GM12892 (cell line): ENCODE measurements at places on chromosomes 11 and 22.

GRCh38 chr11:58506935-58507334 is 970 bp downstream of the OR5B21 start:
- DNase-seq = no peak

- DNase-seq = no peak
Observed at GRCh38 chr11:95299078-95299679, 68.2 kb upstream of the SESN3 start.

DNA sequence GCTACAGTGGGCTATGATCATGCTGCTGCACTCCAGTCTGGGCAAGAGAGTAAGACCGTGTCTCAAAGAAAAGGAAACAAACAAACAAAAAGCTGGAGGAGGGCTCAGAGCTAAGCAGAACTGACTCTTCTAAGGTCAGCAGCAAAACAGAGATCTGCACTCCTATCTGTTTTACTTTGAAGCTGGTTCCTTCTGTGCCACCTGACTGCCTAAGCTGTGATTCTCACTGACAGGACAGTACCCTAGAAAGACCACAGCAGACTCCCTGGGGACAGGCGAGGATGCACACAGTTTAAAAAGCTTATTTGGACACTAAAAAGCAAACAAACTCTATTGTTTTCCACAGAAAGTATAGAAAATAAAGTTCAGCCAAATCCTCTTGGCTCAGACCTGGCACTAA is 30.5 kb downstream of the NEFH start:
- no peak for DNase-seq

DNA sequence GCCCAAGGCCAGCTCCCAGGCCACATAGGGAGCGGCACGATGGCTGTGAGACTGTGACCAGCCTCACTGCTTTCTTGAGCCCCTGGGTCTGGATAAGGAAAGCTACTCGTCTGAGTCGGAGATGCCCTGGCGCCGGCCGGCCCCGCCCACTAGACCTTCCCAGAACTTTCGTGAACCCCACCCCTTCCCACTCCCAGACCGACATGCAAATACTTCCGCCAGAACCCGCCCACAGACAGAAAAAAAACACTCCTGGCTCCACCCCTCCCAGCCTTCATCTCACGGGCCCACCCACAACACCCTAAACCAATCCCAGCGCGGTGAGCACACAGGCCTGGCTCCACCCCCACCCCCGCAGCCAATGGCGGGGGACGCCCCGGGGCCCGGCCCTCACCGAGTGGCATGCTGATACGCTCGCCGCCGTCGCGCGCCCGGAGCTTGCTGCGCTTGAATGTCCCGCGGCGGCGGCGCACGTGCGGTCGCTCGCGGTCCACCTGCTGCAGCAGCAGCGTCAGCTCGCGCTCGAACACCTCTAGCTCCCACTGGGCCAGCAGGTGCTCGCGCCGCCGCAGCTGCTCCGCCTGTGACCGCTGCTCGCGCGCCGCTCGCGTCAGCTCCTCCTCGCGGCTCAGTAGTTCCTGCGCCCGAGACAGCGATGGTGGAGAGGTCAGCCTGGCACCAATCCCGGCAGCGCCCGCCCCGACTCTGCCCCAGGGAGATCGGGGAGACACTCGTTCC is 7.0 kb downstream of the MAP3K11 start:
- DNase-seq = no peak

DNA sequence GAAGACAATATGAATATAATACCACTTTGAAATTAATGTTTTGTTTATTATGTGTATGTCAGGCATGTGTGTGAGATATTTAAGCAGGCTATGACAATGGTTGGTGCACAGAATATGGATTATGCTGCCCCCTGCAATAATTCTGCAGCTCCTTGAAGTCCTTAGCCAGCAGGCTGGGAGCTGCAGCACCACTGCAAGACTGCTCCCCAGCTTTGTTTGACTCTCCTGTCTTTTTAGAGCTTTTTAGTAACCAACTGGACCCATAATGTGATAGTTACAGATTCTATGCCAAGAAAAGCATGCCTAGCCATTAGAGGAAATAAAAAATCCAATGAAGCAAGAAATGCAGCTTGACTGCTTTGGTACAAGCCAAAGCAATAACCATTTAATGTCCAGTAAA is 535.1 kb downstream of the TMEM135 start:
- DNase-seq = no peak

- no peak for DNase-seq
Observed at GRCh38 chr11:10911907-10912306, 54.1 kb upstream of the ZBED5 start.

DNA sequence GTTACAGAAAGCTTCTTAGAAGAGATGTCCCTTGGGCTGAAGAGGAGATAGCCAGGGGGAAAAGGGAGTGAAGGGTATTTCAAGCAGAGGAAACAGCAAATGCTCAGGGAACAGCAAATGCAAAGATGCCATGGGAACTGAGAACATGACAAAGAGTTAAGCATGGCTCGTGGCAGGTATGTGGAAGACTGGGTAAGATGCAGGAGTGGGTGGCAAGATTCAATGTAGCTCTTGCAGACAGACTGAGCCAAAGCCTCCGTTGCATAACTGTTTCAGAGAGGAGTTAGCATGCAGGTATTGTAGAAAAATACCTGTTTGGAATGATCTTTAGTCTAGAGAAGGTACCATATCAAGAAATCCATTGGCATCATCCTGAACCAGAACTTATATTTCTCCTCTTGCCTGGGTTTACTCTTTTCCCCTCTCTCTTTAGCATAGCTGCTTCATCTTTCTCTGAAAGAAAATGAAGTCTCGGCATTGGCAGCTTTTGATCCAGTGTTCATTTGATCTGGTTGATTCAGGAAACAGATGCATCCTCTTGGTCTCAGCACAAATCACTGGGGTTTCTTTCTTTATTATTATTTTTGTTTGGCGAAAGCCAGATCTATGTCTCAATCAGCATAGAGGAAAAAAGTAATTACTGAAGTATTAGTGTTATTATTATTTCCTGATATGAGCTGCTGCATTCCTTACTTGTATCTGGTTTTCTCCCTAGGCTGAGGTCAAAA is 41.7 kb upstream of the NUP160 start:
- no peak for DNase-seq

- no peak for DNase-seq
Observed at GRCh38 chr11:62399878-62400266, 19.0 kb upstream of the SCGB1A1 start.

DNA sequence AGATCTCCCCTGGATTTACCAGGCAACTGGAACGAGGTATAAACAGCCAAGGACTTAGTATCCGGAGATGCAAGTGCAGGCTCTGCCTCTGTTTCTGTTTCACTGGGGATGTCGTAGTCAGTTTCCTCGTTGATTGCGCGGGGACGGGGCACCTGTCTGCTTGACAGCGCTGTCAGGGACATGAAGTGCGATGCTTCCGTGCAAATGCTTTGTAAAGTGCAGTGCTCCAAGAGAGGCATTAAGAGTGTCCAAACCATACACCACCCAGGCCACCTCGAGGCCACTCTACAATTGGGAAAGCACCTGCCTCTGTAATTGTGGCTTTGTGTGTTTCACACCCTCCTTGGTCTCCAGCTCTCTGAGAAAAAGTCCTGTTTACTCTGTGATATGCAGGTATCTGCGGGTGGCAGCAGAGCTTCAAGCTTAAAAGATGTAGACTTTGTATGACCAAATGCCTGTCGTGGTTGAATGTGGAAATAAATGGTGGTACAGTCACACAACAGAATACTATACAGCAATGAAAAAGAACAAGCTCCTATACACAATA is 18.6 kb upstream of the CD5 start:
- DNase-seq = no peak

- DNase-seq = no peak
Observed at GRCh38 chr11:90355200-90355599, 132.4 kb upstream of the CHORDC1 start.

- no peak for DNase-seq
Observed at GRCh38 chr11:103805688-103806009, 230.8 kb upstream of the DDI1 start.

DNA sequence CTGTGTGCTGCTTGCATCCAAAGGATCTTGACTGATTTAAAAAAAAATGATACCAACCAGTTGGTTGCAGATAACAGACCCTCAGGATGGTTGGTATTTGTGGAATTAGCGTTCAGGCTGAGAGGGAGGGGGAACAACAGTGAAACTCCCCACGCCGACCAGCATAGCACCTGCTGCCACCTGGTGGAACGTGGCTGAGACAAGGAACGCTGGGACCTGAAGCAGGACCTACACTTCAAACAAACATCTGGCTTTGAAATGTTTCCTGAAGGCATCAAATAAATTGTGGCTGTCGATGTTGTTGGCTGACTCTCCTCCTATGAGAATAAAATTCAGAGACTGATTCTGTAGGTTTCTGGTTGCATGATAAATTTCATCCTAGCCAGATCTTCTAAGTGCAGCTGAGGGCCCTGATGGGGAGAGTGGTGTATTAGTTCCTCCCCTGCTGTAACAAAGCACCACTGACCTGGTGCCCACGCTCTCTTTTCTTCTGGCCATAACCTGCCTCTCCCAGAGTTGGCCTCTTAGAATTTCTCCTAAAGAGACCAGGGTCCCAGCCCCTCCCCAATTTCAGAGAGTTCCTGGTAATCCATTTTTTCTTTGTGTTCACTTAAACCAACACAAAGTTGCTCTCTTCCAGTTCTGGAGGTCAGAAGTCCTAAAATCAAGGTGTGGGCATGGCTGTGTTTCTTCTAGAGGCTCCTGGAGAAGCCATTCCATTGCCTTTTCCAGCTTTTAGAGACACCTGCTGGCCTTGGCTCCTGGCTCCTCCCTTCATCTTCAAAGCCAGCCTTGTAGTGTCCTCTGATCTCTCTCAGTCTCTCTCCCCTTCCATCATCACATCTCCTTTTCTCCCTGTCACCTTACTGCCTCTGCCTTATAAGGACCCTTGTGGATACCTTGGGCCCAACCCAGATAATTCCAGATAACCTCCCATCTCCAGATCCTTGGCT is 17.3 kb downstream of the APOL2 start:
- DNase-seq = no peak

DNA sequence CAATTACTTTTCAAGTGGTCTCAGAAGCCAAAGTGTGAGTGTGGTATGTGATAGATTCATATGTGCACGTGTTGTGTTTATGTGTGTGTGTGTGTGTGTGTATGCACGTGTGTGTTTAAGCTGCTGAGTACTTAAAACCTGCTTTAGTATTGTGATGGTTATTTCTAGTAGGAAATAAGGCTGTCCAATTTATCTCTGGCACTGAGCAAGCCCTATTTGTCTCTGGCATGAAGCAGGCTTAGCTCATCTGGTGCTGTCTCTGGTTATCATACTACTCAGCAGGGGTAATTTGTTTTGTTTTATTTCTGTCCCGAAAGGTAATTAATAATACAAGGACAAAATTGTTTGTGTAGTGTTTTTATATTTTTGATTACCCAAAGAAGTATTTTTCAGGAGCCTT is 333.7 kb downstream of the FAT3 start:
- no peak for DNase-seq

DNA sequence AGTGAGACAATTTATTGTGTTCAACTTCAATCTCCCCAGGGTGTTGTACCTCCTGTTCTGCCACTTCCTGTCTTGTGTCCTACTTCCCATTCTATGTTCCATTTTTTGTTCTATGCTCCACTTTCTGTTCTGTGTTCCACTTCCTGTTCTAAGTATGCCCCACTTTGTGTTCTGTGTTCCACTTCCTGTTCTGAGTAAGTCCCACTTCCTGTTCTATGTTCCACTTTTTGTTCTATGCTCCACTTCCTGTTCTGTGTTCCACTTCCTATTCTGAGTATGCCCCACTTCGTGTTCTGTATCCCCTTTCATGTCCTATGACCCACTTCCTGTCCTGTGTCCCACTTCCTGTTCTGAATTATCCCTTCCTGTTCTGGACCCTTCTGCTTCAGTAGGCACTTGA is 732.7 kb downstream of the TBC1D22A start:
- DNase-seq = no peak

- peak; percentile 62 for DNase-seq
Observed at GRCh38 chr11:126989942-126990715, 10.4 kb downstream of the KIRREL3 start.

DNA sequence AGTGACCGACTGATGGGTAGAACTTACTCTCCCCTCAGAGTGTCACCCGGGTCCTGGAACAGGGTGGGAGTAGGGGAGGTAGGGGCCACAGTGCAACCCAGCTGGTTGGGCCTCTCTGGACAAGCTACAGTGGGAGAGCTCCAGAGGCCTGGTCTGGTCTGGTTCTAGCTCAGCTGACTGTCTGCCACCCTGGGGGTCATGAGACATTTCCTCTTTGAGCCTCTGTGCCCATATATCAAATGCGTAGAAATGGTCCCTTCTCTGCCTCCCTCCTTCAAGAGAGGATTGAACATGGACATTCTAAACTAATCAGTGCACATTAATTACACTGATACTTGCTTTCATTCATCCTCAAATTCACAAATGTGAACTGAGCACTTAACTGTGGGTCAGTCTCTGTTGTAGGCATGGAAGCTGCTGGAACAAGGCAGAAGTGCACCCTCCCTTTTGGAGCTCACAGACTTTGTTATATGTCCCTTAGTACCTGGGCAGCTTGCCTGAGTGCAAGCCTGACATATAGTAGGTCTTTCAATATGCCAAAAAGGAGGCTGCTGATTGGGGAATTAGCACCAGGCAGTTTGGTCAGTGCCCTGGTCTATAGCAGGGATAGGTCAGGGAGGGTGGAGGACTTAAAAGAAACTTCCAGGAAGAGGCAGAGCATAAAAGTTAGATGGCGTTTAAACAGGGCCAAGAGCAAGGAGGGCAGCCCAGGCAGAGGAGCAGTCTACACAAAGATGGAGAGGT is 25.7 kb downstream of the ARHGEF17 start:
- DNase-seq = no peak

DNA sequence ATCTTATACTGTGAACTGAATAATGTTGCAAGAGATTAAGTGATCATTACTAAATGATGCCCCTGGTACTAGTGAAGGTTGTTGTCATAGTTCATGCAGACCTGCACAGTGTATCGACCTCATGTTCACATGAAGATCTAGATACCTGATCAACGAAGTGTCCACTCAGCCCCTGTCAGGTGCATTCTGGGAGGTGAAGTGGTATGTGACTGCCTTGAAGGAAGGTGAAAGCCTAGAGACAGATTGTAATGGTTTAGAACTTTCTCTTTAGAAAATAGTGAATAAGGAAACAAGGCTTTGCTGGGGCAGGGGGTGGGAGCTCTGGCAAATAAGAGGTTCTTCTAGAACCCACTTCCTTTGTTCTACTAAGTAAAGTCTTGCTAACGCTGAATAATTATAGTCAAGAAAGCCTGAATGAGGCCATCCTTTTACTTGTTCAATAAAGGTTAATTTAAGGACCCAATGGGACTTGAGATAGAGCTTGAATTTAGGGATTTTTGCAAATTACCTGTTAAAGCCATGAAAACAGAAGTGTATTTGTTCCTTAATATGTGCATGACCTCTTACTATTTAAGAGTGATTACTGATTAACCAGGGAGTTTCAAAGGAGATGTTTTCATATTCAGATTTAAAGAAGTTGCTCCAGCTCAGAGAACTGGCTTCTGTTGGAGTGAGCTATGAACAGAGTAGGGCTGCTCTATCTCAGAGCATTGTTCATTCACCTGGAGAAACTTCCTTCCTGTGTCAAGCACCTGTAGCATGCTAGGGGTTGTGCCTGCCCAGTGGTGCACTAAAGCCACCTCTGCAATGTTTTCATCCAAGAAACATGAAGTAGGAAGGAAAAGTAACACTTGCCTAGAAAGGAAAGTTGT is 45.3 kb downstream of the C22orf31 start:
- no peak for DNase-seq
